Activated CD4-positive, alpha-beta T cell treated with anti-CD3 and anti-CD28 coated beads, Interleukin-2, amount 50 U/mL, for 48 hours (primary cell): ENCODE measurements at places on chromosomes 6 and 20.

GRCh38 chr6:15239616-15240364 is 6.1 kb upstream of the JARID2 start:
- no peak for DNase-seq

GRCh38 chr20:47198254-47198671 is 158.2 kb downstream of the ZMYND8 start:
- peak; percentile 64 for DNase-seq

GRCh38 chr6:38174806-38175495 is 355.4 kb downstream of the ZFAND3 start:
- DNase-seq, result no peak

- DNase-seq, result no peak
Measured at GRCh38 chr6:74651948-74652842, 553.7 kb downstream of the COL12A1 start.

DNA sequence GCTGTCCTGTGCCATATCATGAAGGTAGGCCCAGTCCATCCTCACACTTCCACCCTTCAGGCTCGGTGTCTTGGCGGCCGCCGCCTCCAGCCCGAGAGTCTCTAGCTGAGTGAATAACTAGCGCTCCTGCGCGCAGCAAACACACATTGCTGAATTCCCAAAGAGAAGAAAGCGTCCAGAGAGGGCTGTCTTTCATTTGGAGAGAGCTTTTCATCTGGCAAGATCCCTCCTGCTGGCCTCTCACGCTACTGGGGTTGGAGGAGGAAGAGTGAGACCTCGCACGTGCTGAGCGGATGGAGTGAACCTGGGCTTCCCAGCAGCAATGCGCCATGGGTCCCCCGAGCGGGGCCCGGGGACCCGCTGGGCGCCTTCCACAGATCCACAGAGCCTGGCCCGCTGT is 73.2 kb downstream of the NCR2 start:
- DNase-seq, result no peak

DNA sequence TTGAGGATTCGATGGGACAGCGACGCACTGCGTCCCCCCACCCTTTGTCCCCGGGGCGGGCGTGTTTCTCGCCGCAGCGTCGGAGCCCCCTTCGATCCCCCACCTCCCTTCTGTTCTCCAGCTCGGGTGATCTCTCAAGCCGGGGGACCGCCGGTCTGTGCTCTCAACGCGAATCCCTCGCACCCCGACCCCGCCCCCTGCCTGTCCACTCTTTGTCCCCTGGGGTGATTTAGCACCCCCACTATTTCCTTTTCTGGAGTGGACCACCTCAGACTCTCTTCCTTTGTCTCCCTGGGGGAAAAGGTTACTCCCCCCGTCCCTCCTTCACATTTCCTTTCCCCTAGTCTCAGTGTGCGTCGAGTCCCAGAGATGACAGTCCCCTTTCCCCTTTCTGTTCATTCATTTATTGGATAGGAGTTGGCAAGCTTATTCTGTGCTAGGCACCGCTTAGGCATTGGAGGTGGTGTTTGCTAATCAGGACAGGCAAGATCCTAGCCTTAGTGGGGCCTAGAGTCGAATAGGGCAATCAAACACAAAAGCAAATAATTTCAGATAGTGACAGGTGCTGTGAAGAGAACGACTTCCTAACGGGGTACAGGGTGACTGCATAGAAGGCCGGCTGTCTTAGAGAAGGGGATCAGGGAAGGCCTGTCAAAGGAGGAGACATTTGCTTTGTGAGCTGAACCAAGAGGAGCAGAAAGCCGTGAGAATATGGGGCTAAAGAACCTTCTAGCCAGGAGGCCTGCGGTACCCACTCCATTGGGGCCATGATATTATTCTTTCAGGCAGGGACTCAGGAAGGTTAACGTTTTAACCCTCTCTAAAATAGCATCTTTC is 741 bp downstream of the PTPN1 start:
- no peak for DNase-seq

DNA sequence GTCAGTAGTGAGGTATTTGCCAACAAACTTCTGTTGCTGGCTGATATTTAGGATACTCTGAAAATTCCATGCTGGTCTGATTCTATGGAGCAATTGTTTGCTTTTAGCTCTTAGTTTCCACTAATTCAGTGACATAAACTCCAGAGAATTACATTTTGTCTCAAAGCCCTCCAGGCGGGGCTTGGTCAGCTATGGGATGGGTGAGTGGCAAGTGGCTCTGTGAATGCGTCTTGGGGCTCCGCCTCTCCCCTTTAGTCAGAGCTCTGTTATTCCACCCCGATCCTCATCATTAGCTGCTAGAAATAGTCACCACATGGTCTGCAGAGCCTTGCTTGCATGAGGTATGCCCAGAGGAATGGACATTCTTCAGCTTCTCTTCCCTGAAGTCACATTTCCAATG is 540.6 kb downstream of the QKI start:
- DNase-seq, result no peak

- no peak for DNase-seq
Measured at GRCh38 chr20:46694484-46694883, 5.2 kb upstream of the TP53RK start.

DNA sequence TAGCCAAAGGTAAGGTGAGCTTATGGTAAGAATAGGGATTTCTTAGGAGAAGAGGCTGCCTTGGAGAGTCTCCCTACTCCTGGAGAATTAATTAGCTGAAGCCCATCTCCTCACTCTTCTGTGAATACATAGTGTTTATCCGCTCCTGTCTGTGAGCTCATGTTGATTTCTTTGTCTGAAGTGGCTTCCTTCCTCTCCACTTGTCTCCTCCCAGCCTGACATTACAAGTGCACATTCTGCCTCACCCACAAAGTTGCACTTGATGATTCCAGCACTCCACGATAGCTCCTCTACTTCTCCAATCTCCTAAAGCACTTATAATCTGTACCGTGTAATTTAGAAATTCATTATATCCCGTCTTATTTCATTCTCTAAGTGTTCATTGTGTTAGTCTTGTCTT is 287.2 kb downstream of the QKI start:
- no peak for DNase-seq

- DNase-seq, result no peak
Measured at GRCh38 chr6:150394053-150394898, 25.5 kb downstream of the IYD start.

- DNase-seq, result no peak
Measured at GRCh38 chr6:83429857-83430610, 817 bp downstream of the ME1 start.

DNA sequence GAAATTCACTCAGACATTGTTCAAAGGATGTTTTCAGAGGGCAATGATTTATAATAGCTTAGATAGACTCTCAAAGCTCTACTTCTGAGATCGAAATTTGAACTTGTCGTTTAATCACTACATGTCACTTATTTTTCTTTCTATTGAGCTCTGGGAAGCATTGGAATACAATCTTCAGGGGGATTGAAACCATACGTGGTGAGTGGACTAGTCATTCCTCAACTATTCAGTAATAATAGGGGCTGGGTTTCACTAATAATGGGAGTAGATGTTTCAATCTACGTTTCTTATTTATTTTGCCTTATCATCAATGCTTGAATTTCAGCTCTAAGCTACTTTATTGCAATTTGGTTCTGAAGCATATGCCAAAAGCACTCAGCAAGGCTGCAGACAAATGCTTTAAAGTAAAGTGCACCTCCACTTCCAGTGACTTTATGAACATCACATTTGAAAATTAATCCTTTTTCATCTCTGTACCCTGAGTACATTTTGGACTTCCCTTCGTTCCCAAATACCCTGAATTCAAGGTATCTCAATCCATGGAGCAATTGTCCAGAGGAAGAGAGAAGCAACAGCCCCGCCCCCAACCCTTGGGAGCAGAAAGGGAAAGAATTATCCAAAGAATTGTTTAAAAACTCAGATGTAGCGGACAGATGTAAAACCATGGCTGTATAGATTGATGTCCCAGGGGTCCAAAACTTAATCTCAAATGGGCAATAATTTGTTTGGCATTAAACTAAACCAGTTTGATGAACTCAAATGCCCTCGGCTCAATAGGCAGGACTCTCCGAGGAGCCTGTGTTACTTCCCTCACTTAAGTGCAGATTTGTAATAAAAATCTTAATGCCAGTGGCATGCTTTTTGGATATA is 68.1 kb downstream of the HFE start:
- DNase-seq, result peak; percentile 47
